ENCODE measurements at places on chromosomes 5 and 9.

DNA sequence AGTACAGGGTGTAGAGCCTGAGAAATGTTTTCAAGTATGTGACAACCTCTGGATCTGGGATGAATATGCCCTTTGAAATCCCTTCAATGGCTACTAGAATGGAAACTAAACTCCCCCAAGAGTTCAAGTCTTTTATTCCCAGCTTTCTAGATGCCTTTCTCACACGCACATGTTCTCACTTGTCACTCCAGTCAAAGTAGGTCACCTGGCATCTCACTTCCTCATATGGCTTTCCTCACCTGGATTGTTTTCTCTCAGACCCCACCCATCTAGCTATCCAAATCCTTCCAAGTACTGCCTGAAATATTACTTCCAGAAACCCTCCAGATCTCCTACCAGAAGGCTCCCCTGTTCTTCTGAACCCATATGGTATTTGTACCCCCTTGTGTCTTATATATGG lies 615.4 kb upstream of the KLF4 start:
- DNase-seq = no peak

GRCh38 chr5:133881576-133882388 lies 86.6 kb downstream of the C5orf15 start:
- DNase-seq = no peak

DNA sequence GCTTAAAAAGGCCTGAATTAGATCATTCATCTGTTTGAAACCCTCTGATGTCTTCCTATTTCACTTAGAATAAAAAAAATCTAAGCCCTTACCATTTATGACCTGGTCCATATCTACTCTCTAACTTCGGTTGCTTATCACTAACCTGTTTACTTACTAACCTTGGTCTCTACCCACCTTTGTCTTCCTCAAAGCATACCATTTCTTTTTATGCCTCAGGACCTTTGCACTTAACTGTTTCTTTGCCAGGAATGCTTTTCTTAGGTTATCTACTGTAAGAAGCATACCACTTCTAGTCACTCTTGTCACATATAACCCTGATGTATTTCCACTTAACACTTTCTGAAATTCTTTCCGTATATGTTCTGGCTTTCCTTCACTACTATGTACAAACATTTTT lies 67.0 kb downstream of the UHRF2 start:
- no peak for DNase-seq

GRCh38 chr9:81676395-81676794 lies 13.0 kb downstream of the TLE1 start:
- DNase-seq = no peak

DNA sequence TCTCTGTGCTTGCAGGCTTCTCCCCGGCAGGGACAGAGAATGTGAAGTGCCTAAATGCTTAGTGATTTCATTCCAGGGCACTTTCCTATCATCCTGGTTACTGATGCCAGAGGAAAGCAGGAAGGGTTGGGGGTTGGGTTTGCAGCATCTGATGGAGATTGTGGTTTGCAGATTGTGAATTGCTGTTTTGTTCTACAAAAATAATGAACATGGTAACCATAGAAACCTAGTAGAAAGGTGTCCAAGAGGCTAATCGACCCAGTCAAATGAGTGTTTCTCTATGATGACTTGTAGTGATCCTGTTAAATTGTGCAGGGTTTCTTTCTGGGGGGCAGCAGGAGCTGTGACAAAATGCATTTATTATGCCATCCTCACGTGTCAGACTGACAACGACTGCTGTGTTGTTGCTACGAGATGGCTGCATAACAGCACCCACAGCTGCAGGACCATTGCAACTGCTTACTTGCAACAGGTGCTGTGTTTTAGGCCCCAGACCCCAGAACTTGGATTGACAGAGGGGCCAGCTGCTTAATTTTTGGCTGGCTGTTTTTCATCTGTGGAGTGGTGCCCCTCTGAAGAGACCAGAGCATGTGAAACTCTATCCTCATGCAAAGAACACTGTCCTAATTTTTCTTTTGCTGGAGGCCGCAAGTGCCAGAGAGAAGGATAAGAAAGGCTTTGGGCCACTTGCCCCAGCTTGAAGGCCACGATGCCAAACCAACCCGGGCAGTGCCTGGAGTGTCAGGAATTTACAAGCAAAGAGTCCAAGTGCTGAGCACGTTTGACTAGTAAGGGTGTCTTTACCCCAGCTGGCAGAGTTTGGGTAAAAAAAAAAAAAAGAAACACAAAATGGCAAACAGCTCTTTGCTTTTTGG lies 397.8 kb downstream of the GADD45G start:
- DNase-seq = no peak

DNA sequence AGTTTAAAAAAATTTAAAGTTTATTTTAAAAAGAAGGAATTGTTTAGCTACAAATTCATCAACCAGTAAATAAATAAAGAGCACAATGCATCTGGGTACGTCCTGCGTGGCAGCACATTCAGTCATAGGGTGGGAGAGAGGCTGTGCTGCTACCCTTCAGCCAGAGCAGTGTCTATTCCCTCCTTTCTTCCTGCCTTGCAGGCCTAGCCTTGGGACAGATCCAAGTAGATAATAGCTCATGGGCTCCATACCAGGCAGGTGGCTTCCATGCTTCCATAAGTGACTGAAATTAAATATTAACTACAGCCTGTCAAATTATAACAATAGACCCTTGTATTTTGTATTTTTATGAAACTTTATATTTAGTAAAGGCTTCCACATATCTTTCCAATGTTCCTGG lies 408.3 kb upstream of the RGMB start:
- no peak for DNase-seq

GRCh38 chr5:124054564-124054963 lies 542.6 kb downstream of the CSNK1G3 start:
- no peak for DNase-seq

DNA sequence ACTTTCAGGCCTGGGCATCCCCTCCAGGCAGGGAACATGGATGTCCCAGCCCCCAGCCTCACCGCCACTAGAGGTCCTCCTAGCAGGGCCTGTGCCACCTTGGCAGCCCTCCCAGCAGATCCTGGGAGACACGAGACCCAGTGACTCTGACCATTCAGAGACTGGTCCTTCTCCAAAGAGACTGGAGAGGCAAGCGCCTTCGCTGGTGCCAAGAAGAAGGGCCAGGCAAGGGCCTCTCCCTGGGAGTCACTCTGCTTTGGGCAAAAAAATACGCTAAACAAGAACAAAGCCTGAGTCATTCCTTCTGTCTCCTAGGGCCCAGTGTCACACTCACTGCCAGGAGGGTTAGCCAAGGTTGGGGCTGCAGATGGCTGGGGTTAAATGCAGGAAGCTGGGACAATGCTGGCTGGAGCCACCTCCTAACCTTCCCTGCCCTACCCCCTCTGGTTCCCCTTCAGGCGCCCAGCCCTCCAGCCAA lies 35.3 kb upstream of the SMIM23 start:
- DNase-seq = no peak

DNA sequence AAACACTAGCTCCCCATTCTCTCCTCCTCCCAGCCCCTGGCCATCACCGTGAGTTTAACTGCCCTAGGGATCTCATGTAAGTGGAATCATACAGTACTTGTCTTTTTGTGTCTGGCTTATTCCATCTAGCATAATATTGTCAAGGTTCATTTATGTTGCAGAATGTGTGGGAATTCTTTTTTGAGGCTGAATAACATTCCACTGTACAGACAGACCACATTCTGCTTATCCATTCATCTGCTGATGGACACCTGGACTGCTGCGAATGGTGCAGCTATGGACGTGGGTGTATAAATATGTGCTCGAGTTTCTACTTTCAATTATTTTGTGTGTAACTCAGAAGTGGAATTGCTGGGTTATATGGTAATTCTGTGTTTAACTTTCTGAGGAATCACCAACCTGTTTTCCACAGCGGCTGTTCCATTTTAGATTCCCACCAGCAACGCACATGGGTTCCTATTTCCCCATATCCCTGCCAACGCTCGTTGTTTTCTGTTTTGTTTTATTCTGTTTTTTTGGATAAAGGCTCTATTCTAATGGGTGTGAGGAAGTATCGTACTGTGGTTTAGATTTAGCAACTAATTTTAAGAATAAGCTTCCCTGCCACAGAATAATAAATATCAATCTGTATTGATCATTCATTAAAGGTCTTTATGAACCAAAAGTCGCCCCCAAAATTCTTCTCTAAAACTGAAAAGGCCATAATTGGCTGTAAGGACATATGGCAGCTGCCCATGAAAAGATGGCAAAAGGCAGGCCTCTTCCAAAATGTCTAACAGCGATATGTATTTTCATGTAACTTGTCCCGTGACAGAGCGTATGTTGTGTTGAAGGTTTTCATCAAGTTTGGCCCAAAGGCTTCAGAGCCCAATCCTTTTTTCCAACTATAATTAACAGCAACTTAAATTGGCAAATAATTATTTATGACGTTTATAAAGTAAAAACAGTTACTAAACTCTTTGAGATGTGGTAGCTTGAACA lies 70.3 kb downstream of the DAP start:
- no peak for DNase-seq
